ENCODE measurements at places on chromosomes 4 and X. TPM values are rescaled to one million over a fixed set of nuclear protein-coding genes. Genes with fewer than 3 reads are reported as not detected.

Gene SMAD1
- polyA plus RNA-seq, result 16.4 TPM

GRCh38 chr4:26294904-26295303, 25.9 kb upstream of the RBPJ start:
- DNase-seq, result no peak

GRCh38 chrX:119552508-119552907, 12.7 kb downstream of the STEEP1 start:
- no peak for DNase-seq

DNA sequence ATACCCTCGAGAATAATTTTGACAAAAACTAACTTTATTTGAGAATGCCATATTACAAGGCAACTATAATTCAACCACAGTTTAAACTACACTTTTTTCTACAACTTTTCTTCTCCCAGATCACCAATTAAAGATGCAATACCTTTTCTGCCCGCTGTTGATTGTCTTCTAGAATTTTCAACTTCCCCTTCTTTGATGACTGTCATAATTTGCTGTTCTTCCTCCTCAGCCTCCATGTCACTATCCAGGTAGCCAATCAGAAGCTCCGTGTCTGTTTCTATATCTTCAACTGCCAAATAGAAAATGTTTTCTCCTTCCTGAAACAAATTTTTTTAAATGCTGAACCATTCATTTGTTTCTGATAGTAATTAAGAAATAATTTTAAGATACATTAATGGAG, 101.5 kb downstream of the PRDM5 start:
- no peak for DNase-seq

Gene LAMP2
- 167 TPM for polyA plus RNA-seq

DNA sequence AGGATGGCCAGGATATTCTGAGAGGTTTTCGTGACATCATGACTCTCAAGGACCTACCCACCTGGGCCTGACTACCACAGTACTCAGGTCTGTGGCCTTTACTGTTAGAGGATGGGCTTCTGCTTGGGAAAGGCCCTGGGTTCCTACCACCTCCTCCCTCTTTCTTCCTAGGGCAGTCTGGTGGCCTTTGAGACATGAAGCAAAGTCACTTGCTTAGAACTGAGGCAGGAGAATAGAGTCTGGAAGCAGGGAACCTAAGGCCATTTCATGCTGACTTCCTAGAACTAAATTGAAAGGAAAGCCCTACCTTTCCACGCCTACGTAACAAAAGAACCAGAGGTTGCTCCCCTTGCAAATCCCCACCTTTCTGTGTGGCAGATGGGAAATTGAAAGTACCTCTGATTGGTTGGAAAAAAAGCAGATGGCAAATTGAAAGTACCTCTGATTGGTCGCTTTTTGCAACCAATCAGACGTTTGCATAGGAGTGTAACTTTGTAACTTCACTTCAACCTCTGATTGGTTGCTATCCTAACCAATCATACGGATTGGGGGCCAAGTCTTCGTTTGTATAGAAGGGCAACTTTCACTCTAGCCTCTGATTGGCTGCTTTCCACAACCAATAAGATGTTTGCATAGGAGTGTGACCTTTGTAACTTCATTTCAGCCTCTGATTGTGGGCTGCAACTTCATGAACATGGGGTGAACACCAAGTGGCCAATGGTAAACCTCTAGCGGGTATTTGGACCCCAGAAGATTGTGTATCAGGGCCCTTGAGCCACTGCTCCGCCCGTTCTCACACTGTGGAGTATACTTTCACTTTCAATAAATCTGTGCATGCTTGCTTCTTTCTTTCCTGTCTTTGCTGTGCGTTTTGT, 9.9 kb upstream of the AKAP14 start:
- DNase-seq, result no peak

GRCh38 chrX:69027181-69028005, 137.9 kb downstream of the PJA1 start:
- DNase-seq, result peak; percentile 32

- peak; percentile 2 for DNase-seq
Measured at GRCh38 chrX:102985192-102985591, 48.1 kb downstream of the RAB40AL start.

GRCh38 chr4:179584101-179584500, 2141.9 kb upstream of the AGA start:
- no peak for DNase-seq

Gene ZNF280C
- 4.0 TPM for polyA plus RNA-seq

- DNase-seq, result no peak
Measured at GRCh38 chrX:136941396-136942337, 61.1 kb upstream of the RBMX start.

GRCh38 chr4:150782921-150783320, 201.0 kb downstream of the MAB21L2 start:
- DNase-seq, result no peak

Gene CLCN5
- polyA plus RNA-seq, result 5.1 TPM

DNA sequence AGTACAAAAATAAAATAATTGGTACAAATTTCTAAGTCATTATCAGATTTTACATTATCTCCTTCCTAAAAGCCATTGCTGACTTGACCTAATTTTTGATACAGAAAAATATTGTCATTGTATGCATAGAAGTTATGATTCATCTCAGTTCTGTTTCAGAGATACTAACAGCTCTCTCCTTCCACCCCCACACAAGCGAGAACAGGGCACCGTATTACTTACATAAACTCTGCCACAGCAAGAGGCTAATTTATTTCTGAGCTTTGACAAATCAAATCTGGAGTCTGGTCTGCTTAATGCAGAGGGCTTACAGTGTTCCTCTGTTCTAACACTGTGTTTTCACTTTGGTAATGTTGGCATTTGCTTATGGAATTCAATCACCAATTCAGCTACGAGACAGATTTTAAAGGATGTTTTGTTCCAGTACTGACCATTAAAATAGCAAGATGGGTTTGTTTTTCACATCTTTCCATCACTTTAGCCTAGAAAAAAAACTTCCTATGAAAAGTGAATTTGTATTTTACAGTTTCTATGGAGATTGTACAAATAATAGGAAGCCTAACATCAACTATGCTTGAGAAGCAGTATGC, 181.8 kb downstream of the USP46 start:
- DNase-seq, result no peak

Gene DMD
- polyA plus RNA-seq, result 11.6 TPM

GRCh38 chr4:34046580-34046979, 2197.7 kb downstream of the ARAP2 start:
- DNase-seq, result no peak

- DNase-seq, result no peak
Measured at GRCh38 chrX:119206203-119206602, 29.9 kb upstream of the PGRMC1 start.

Gene WAS
- polyA plus RNA-seq, result 1.1 TPM

Gene GPR50
- polyA plus RNA-seq, result not detected

Gene GLRA2
- polyA plus RNA-seq, result not detected

GRCh38 chr4:75255261-75255660, 258.9 kb downstream of the RCHY1 start:
- DNase-seq, result no peak

- peak; percentile 6 for DNase-seq
Measured at GRCh38 chr4:55125763-55126541, 557 bp upstream of the KDR start.

Gene BEX4
- polyA plus RNA-seq, result 23.0 TPM

Gene AMTN
- not detected for polyA plus RNA-seq

- DNase-seq, result no peak
Measured at GRCh38 chr4:76996445-76996844, 46.9 kb downstream of the SEPTIN11 start.

Gene CYTL1
- polyA plus RNA-seq, result 0.36 TPM

Gene PHKA1
- polyA plus RNA-seq, result 0.21 TPM

Gene SPOCK3
- polyA plus RNA-seq, result 3.5 TPM

- peak; percentile 88 for DNase-seq
Measured at GRCh38 chrX:154010330-154011087, 9.2 kb downstream of the IRAK1 start.

Gene SLC10A7
- polyA plus RNA-seq, result 10.4 TPM

GRCh38 chrX:129843209-129843458, 552 bp downstream of the ZDHHC9 start:
- no peak for DNase-seq

DNA sequence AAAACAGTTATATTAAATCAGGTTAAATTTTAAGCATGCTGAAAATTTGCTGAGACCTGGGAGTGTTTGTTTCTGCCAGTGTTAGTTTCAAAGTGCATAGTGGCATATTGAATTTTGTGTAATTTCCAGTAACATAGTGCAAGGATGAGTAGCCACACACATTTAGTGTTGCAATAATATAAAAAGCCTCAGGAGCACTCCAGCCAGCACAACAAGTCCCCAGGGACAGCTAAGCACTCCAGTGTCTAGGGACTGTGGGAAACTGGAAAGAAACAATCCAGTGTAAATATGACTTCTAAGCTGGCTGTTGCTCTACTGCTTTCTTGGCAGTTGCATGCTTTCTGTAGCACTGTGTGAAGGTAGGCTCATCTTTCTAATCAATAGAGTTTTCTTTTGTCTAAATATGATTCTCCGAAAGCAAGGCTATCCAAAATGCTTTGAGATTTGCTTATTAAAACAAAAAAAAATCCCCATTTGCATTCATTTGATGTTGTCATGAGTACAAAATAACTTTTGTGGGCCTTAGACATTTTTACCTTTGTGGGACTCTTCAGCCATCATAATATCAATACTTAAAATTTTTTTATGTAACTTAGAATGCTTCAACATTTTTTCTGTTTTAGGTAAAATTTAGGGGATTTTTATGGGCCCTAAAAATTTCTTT, 24.2 kb upstream of the CXCL2 start:
- no peak for DNase-seq

DNA sequence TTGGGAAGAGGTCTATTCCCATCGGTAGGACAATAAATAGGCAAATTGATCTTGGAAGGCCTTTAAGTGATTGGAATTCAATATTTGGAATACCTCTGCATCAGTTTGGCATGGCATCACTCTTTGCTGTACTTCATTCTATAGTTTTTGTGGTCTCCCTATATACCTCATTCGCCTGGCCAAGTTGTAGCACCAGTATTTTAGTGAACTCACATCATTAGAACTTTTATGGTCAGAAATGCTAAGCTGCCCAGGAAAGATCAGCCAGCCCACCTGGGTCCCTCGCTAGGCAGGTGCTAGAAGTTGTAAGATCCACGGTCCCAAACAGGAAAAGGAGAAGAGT, 40.3 kb downstream of the ZCCHC13 start:
- DNase-seq, result no peak

Gene KCNE5
- not detected for polyA plus RNA-seq

Gene AWAT2
- not detected for polyA plus RNA-seq

DNA sequence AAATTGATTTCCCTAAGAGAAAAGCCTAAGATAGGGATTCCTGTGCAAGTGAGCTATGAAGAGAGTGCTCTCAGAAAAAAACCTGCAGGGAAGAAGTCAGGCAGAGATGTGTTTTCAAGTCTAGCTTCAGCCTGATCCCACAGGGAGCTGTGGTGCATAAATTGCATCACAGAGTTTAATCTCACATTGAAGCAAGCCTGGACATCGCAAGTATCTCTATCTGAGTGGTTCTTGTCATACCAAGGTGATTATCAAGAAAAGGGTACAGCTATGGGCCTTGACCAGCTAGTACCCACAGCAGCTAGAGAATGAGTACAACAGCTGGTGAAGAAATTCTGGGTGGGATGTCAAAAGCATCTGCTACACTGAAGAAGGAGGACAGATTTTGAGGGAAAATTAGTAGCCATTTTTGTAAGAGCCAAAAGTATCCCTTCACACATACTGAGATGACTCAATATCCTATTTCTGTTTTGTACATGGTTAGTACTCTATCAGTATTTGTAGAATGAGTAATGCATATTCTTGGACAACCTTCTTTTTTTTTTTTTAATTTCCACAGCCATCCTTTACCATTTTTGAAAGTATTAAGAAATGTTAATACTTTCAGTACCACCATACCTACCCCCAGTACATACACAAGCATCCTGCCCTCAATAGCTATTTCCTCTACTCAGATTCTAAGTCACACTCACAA, 708.9 kb downstream of the IL1RAPL1 start:
- no peak for DNase-seq

DNA sequence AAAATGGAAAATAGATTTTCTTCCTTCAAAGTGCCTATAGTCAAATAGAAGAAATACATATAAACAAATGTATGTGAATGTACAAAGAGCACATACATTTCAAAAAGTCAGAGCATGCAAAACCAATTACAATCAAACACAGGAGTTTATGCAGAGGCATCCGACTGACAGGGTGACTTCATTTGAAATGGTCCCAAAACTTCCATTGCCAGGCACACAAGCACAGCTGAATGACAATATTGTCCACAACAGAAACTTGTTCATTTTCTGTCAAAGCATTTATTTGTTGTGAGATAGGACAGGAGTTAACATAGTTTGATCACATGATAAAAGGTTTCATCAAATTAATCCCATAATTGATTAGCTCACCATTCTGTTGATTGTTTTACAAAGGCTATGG, 96.4 kb upstream of the TTC29 start:
- no peak for DNase-seq

DNA sequence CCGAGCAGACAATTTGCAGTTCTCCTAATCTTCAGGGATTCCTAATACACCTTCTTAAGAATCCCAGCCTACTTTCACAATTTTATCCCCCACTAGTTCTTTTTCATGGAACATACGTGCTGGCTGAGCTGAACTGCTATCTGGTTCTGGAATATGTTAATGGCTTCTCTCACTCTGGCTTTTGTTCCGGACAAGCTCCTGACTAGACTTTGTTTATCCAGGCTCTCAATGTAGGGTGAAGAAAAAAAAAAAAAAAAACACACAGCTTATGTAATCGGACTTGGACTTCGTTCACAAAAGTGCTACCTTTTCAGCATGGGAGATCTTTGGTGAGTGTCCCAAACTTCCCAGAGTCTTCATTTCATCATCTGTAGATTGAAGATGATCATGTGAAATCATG, 555.4 kb upstream of the CPEB2 start:
- DNase-seq, result no peak

Gene HNRNPH2
- polyA plus RNA-seq, result 124 TPM

Gene L1CAM
- 16.3 TPM for polyA plus RNA-seq

GRCh38 chr4:138189206-138189605, 52.9 kb downstream of the SLC7A11 start:
- no peak for DNase-seq

DNA sequence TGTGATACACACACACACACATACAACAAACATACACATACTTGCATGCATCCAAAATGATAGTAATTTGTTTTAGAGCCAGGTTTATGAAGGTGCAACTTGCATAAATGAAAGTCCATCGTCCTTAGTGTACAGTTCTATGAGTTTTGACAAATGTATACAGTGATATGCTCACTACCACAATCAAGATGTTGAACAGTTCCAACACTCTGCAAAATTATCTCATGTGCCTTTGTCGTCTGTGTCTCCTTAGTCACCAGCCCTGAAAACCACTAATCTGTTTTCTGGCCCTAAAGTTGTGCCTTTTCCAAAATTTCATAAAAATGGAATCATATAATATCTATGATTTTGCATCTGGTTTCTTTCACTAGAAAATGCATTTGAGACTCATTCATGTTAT, 67.8 kb upstream of the ANXA3 start:
- no peak for DNase-seq

DNA sequence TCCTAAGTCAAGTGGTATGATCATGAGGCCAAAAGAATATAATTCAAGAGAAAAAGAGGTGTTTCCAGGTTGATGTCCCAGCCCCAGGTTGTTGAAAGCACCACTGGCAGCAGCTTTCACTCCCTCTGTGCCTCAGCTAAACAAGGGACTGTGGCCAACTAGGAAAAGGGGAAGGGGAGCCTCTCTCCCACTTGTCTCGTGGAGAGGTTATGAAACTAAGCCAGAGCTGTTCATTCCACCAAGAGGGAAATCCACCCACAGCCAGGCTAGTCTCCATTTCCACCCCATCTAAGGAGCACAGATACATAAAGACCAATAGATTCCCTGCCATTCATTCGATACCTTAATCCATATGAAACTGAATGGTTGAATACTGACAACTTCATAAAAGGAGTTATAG, 8.1 kb downstream of the ANXA5 start:
- DNase-seq, result no peak

GRCh38 chr4:105594099-105595010, 41.9 kb downstream of the ARHGEF38 start:
- DNase-seq, result peak; percentile 77
